ENCODE measurements at places on chromosomes 7 and 10. TPM values are rescaled to one million over a fixed set of nuclear protein-coding genes. Genes with fewer than 3 reads are reported as not detected.

Gene ALOX5
- 19.8 TPM for total RNA-seq

Gene MMP21
- total RNA-seq: 0.42 TPM

DNA sequence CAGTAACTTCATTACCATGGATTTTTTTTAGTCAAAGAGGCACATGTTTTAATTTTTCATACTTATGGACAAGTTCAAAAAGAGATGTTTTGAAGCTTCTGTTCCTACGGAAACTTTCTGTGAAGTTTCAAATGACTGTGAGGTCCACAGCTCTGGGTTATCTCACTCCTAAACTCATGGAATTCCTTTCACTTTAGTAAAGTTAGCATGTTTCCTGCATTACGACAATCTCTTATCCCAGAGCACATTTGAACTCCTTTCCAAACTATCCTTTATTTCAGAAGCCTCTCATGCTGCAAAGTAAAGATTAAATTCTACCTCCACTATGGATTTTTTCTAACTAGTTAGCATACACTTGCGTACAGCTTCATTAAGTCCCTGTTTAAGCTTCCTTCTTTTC, 15.3 kb upstream of the ADD3 start:
- peaks cover 3% of the 10 kb centered on the region for H3K36me3 ChIP-seq
- H3K4me3 ChIP-seq: no peak overlapping the region
- H3K27me3 ChIP-seq: peaks cover 5% of the 10 kb centered on the region
- H3K4me1 ChIP-seq: peaks cover 9% of the 10 kb centered on the region

Gene ACTR3C
- total RNA-seq: 6.0 TPM

Gene KCNIP2
- total RNA-seq: 2.9 TPM

- peaks cover 35% of the 10 kb centered on the region for H3K27me3 ChIP-seq
- H3K4me3 ChIP-seq: peak overlapping the region; percentile 39
- H3K36me3 ChIP-seq: peaks cover 3% of the 10 kb centered on the region
- H3K27ac ChIP-seq: no peak overlapping the region
- H3K4me1 ChIP-seq: no peaks in the 10 kb centered on the region
Observed at GRCh38 chr10:93751832-93752231, 5.9 kb upstream of the LGI1 start.

DNA sequence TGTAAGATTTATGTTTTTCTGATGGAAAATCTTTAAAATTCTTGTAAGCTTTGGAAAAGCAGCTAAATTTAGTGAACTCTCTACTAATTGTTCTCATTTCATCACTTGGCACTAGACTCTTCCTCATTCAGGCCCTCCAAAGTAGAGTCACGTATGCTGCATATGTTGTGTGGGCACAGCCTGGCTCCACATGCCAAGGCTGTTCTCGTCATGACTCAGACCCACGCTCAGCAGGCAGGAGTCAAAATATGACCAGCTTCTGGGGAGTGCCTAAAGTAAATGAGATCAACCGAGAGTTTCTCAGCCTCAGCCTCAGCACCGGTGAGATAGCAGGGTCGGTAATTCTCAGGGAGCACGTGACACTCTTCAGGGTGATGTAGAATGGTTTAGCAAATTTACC, 1672.9 kb downstream of the REEP3 start:
- no peak overlapping the region for H3K27ac ChIP-seq
- no peak overlapping the region for H3K4me3 ChIP-seq
- no peaks in the 10 kb centered on the region for H3K4me1 ChIP-seq
- H3K36me3 ChIP-seq: no peaks in the 10 kb centered on the region

Gene VSTM2A
- not detected for total RNA-seq

GRCh38 chr7:116315293-116315692, 105.0 kb downstream of the TES start:
- H3K36me3 ChIP-seq: no peaks in the 10 kb centered on the region
- H3K27ac ChIP-seq: no peak overlapping the region
- no peaks in the 10 kb centered on the region for H3K4me1 ChIP-seq
- H3K4me3 ChIP-seq: no peak overlapping the region

DNA sequence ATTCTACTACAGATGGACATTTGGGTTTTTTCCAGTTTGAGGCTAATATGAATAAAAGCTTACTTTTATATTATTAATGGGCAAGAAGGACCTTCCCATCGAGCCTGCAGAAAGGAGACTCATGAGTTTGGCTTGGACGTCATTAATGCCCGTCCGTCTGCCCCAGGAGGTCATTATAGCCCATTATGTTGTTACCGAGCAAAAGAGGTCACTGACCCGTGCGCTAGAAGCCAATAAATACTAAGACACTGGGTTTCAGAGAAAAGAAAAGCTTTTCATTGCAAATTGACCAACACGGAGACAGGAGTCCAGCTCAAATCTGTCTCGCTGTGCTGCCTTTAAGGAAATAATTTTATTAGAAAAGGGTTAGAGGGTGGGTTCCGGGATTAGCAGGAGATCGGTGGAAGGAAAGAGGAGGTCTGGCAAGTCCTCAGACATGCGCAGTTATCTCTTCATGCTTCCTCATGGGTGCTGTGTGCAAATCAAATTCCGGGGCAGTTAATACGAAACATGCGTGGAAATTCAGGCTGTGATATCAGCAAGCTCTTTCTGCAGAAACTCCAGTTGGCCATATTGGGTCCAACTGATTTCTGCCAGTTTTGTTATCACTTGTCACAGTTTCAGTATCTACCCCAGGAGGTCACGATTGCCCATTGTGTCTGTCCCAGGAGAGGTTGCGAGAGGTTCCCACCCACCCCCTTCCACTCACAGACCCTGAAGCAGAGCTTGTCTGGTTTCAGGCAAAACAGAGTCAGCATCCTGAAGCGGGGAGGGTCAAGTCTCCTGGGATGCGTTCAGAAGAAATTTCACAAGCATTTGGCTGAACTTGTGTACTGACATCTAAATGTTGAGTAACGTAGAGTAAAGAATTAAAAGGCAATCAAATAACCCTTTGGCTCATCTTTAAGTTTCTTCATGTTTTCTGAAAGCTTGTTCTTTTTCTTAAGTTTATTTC, 1.1 kb upstream of the GALNTL5 start:
- no peak for DNase-seq
- no peaks in the 10 kb centered on the region for H3K4me1 ChIP-seq
- no peak overlapping the region for H3K4me3 ChIP-seq
- H3K36me3 ChIP-seq: no peaks in the 10 kb centered on the region
- peaks cover 28% of the 10 kb centered on the region for H3K27me3 ChIP-seq

GRCh38 chr10:21340331-21340730, 185.2 kb downstream of the SKIDA1 start:
- DNase-seq: no peak
- H3K4me3 ChIP-seq: no peak overlapping the region
- peaks cover 7% of the 10 kb centered on the region for H3K36me3 ChIP-seq
- H3K27me3 ChIP-seq: peaks cover 8% of the 10 kb centered on the region

DNA sequence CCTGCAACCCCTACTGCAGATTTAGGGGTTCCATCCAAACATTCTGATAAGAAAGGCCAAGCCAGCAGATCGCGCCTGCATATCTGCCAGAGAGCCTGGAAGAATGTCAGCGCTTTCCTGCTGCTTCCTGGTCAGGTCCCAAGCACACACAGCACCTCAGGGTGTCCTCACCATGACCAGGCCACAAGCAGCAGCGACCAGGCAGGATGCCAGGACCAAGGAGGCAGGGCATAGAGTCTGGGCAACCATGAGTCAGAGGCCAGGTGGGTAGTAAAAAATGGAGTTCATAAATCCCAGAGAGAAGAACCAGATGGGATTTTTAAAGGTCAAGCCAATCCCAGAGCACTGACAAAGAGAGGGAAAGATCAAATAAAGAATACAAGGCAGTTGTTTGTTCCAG, 5.5 kb upstream of the FAM131B start:
- no peak for DNase-seq
- H3K27ac ChIP-seq: no peak overlapping the region
- peaks cover 33% of the 10 kb centered on the region for H3K27me3 ChIP-seq
- no peak overlapping the region for H3K4me3 ChIP-seq
- peaks cover 21% of the 10 kb centered on the region for H3K4me1 ChIP-seq

GRCh38 chr7:76231071-76231470, 29.4 kb downstream of the SRRM3 start:
- peaks cover 58% of the 10 kb centered on the region for H3K27me3 ChIP-seq
- H3K36me3 ChIP-seq: peaks cover 12% of the 10 kb centered on the region
- H3K4me3 ChIP-seq: no peak overlapping the region

DNA sequence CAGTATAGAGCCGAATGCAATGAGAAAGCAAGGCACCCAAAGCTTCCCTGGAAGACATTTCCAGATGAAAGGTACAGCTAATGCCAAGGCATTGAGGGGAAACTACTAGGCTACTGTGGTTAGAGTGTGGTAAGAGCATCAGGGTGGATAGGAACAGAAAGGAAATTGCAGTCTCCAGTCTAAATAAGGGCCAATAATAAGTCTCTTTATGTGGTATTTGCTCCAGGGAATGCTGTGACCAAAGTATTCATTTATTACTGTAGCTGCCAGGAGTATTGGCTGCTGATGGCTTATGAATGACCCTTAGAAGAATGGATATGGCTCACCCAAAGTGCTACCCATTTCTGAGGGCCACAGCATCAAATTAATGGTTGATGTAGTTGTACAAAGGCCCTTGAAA, 30.1 kb upstream of the POT1 start:
- no peaks in the 10 kb centered on the region for H3K27me3 ChIP-seq
- no peak for DNase-seq
- no peak overlapping the region for H3K4me3 ChIP-seq
- no peak overlapping the region for H3K27ac ChIP-seq

- no peaks in the 10 kb centered on the region for H3K27me3 ChIP-seq
- no peak for DNase-seq
- H3K4me3 ChIP-seq: no peak overlapping the region
Observed at GRCh38 chr10:88234297-88234696, 348.8 kb downstream of the RNLS start.

- DNase-seq: no peak
- H3K4me1 ChIP-seq: peaks cover 23% of the 10 kb centered on the region
- H3K36me3 ChIP-seq: peaks cover 2% of the 10 kb centered on the region
- no peak overlapping the region for H3K4me3 ChIP-seq
- H3K27me3 ChIP-seq: no peaks in the 10 kb centered on the region
Observed at GRCh38 chr7:92749832-92750446, 86.4 kb downstream of the CDK6 start.

GRCh38 chr7:91953618-91954017, 13.0 kb downstream of the AKAP9 start:
- H3K27ac ChIP-seq: peak overlapping the region; percentile 56
- DNase-seq: no peak
- peaks cover 3% of the 10 kb centered on the region for H3K36me3 ChIP-seq
- no peak overlapping the region for H3K4me3 ChIP-seq
- H3K27me3 ChIP-seq: no peaks in the 10 kb centered on the region

Gene ABCC2
- 3.2 TPM for total RNA-seq

Gene WNT8B
- total RNA-seq: not detected

Gene SPDYE6
- total RNA-seq: not detected

DNA sequence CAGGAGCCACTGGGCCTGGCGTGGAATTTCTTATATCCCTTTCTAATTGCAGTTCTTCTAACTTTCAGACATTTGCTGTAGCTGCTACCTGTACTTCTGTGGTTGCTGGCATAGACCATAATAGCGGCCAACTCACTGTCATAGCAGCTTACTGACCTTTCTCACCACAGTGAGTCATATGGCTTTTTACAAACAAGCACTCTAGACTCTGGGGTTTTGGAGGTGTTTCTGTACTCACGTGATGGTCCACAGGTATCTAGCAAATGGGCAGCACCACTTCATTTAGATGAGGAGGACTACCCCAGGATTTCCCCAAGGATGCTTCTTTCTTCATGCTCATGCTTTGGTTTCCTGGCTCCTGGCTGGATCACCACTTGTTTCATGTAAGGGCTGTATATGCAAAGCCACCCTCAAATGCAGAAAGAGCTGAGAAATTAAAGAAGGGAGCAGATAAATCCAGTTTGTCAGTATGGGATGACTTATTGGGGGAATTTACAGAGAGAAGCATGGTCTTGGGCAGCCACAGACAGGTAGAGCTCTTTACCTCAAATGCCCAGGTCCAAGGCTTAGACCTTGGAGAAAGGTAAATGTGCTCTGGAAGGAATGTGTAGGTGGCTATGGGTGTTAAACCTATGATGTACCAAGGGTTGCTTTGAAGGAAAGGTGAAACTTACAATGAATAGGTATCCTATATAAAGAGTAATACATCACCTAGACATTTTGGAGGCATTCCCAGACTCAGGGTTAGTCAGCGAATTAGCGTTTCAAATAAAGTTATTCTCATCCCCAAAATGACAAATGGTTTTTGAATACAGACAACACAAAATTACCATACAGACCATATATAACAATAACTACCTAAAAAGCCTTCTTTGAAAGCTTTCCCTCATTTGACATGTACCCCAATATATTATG, 15.9 kb upstream of the SLC25A16 start:
- H3K4me3 ChIP-seq: no peak overlapping the region
- H3K27ac ChIP-seq: no peak overlapping the region
- no peaks in the 10 kb centered on the region for H3K36me3 ChIP-seq

DNA sequence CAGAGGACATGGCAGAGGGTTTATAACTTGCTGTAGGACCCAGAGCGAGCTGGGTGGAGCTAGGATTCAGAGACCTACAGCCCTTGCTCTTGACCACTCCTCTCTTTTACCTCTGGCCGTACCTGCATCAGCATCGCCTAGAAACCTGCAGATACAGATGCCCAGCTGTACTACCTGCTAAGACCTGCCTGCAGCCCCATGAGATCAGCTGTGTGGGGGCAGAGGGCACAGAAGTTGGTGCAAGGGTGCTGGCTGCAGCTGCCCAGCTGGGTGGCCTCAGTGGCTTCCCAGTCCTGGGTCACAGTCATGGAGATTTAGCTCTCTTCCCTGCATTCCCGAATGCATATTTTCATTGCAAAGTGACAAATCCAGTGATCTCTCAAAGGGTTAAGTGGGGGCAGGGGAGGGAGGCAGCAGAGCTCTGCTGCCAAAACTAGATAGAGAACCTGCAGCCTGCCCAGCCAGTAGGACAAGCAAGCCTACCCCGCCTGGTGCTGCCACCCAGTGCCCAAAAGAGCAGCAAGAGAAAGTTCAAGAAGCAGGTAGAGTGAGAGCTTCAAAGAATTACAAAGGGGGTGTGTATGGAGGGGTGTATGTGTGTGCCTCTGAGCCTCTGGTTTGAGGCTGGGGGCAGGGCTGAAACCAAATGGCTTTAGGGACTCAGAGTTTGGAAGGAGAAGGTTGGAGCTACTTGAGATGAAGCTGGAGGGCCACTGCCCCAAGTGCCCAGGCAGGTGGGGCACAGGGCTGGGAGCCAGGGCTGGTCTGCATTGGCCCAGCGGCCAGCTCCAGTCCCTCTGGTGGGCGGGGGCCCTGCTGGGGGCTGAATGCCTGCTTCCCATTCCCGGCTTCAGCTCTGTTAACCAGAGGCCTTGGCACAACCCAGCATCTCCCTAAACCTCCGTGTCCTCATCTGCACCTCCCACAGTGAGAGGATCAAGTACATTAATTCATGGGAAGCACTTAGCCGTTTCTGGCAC, 6.9 kb downstream of the FAM241B start:
- H3K27me3 ChIP-seq: no peaks in the 10 kb centered on the region
- H3K27ac ChIP-seq: no peak overlapping the region
- H3K4me1 ChIP-seq: peaks cover 7% of the 10 kb centered on the region
- H3K4me3 ChIP-seq: no peak overlapping the region
- DNase-seq: no peak
- H3K36me3 ChIP-seq: no peaks in the 10 kb centered on the region
